ENCODE measurements at places on chromosomes 7 and 10.

- no peaks in the 10 kb centered on the region for H3K36me3 ChIP-seq
- H3K27me3 ChIP-seq: no peaks in the 10 kb centered on the region
- H3K4me1 ChIP-seq: no peaks in the 10 kb centered on the region
- no peak for DNase-seq
Observed at GRCh38 chr10:30467651-30468338, 33.8 kb downstream of the MAP3K8 start.

- H3K36me3 ChIP-seq: no peaks in the 10 kb centered on the region
- H3K4me1 ChIP-seq: no peaks in the 10 kb centered on the region
- no peak for DNase-seq
- no peak overlapping the region for H3K4me3 ChIP-seq
- no peak overlapping the region for H3K27ac ChIP-seq
Observed at GRCh38 chr7:33076737-33077136, 14.2 kb upstream of the NT5C3A start.

DNA sequence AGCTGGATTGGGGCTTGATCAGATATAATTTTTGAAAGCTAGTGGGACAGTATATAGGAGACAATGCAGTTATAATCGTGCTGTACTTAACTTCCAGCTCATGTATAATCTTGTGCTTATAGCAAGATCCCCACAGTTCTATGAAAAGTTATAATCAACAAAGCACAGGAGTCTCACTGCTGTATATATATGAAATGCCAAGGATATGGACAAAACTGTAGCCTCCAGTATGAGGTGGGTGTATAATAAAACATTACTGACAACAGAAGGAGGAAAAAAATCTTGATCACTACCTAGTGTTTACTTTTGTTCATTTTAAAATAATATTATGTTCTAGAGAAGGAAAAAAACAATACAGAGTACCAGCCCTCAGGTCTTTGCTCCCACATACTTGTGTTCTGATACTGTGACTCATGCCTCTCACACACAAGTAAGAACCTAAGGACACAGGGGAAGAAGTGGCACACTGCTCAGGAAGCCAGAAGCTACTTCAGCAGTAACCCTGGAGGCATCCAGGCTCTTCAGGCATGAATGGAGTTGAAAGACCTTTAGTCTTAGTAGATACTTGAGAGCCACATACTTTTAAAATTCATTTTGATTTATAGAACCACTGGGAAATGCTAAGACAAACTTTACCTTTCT, 265.7 kb upstream of the IMMP2L start:
- H3K27ac ChIP-seq: no peak overlapping the region
- no peaks in the 10 kb centered on the region for H3K27me3 ChIP-seq
- no peaks in the 10 kb centered on the region for H3K4me1 ChIP-seq
- no peak overlapping the region for H3K4me3 ChIP-seq
- H3K36me3 ChIP-seq: no peaks in the 10 kb centered on the region

DNA sequence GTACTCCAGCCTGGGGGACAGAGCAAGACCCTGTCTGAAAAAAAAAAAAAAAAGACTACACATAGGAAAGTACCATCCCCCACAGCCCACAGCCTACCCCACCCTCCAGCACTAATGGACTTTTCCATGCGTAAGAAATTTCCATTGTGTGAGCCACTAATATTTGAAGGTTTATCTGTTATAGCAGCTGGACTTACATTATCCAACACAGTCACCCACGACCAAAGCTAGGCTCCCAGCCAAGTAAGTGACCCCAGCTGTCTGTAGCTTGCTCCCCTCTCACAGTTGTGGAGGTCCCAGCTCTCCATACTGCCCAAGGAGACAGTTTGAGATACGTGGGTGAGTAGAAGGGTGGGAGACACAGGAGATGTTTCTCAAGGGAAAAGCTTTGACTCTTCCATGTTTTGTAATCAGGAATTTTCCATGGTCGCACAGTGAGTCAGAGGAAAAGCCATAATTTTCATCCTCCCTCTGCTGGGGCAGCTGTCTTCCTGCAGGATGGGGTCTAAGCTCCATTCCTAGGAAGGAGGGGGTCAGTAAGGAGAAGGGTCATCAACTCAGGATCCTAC, 57.4 kb downstream of the CAV1 start:
- H3K27ac ChIP-seq: no peak overlapping the region
- no peaks in the 10 kb centered on the region for H3K36me3 ChIP-seq
- DNase-seq: no peak
- H3K4me3 ChIP-seq: no peak overlapping the region
- no peaks in the 10 kb centered on the region for H3K27me3 ChIP-seq
- no peaks in the 10 kb centered on the region for H3K4me1 ChIP-seq

DNA sequence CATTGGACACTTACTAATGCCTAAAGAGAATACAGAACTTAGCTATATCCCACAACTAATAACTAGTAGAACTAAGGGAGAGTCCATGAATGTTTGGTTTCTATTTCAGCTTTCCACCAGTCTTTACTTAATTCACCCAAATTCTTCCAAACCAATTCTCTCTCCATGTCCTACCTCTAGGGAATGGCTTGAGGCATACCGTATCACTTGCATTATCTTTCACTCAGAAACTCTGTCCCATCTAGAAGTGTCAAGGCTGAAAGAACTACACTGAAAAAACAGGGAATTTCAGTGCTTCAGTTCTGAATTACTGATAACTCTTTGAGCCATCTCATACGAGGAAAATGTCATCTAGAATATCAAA, 758 bp downstream of the TMEM168 start:
- H3K4me1 ChIP-seq: no peaks in the 10 kb centered on the region
- peak overlapping the region; percentile 83 for H3K27ac ChIP-seq
- peak overlapping the region; percentile 59 for H3K4me3 ChIP-seq
- no peaks in the 10 kb centered on the region for H3K36me3 ChIP-seq
- no peak for DNase-seq

- no peaks in the 10 kb centered on the region for H3K27me3 ChIP-seq
- DNase-seq: no peak
- no peaks in the 10 kb centered on the region for H3K36me3 ChIP-seq
- no peak overlapping the region for H3K27ac ChIP-seq
- no peak overlapping the region for H3K4me3 ChIP-seq
Observed at GRCh38 chr7:70752794-70753241, 379.1 kb upstream of the GALNT17 start.

GRCh38 chr7:39616138-39616537, 7.2 kb upstream of the RALA start:
- H3K4me3 ChIP-seq: no peak overlapping the region
- DNase-seq: no peak
- no peak overlapping the region for H3K27ac ChIP-seq
- no peaks in the 10 kb centered on the region for H3K36me3 ChIP-seq

GRCh38 chr10:92688927-92689662, 660 bp upstream of the HHEX start:
- peak overlapping the region; percentile 43 for H3K4me3 ChIP-seq
- peak; percentile 63 for DNase-seq
- peaks cover 82% of the 10 kb centered on the region for H3K27me3 ChIP-seq
- no peaks in the 10 kb centered on the region for H3K36me3 ChIP-seq
- peaks cover 8% of the 10 kb centered on the region for H3K4me1 ChIP-seq
- no peak overlapping the region for H3K27ac ChIP-seq

DNA sequence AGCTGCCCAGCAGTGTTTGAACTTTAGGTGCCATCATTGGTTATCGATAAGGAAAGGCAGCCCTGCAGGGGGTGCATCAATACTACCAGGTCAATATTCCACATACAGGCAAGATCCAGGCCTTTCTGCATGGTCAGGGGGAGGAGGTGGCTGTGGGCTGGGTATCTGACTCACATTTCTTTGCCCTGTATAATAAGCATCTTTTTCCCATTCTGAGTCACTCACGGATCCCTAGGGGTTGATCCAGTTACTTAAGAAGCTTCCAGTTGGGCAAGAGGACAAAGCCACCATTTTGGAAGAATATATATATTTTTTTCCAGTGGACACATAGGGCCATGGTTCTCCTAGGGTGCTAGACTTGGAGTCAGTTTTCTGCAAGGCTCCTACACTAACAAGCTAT, 114.2 kb upstream of the HABP2 start:
- H3K27ac ChIP-seq: no peak overlapping the region
- no peak for DNase-seq
- H3K4me1 ChIP-seq: no peaks in the 10 kb centered on the region
- no peaks in the 10 kb centered on the region for H3K36me3 ChIP-seq
- H3K4me3 ChIP-seq: no peak overlapping the region

- no peak for DNase-seq
- H3K27ac ChIP-seq: no peak overlapping the region
- no peaks in the 10 kb centered on the region for H3K4me1 ChIP-seq
- no peaks in the 10 kb centered on the region for H3K27me3 ChIP-seq
- H3K36me3 ChIP-seq: no peaks in the 10 kb centered on the region
Observed at GRCh38 chr7:106313966-106314365, 29.2 kb upstream of the NAMPT start.

DNA sequence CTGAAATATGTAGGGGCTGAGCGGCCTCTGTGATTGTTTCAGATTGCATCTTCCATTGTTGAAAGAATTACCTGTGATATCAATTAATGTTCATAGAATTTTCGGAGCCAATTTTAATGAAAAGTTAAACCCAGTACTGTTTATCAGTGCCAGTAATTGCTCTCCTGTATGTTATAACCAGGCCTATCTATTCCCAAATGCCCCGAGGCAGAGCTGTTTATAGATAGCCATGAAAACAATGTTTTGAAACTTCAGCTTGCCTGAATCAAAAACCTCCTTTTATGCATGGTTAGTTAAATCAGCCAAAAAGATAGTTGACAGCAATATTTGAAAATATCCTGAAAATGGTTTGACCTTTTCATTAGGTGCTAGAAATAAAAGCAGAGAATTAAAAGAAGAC, 50.1 kb upstream of the HDAC9 start:
- H3K4me1 ChIP-seq: peaks cover 21% of the 10 kb centered on the region
- no peaks in the 10 kb centered on the region for H3K36me3 ChIP-seq
- H3K27me3 ChIP-seq: no peaks in the 10 kb centered on the region
- DNase-seq: no peak
- no peak overlapping the region for H3K4me3 ChIP-seq

DNA sequence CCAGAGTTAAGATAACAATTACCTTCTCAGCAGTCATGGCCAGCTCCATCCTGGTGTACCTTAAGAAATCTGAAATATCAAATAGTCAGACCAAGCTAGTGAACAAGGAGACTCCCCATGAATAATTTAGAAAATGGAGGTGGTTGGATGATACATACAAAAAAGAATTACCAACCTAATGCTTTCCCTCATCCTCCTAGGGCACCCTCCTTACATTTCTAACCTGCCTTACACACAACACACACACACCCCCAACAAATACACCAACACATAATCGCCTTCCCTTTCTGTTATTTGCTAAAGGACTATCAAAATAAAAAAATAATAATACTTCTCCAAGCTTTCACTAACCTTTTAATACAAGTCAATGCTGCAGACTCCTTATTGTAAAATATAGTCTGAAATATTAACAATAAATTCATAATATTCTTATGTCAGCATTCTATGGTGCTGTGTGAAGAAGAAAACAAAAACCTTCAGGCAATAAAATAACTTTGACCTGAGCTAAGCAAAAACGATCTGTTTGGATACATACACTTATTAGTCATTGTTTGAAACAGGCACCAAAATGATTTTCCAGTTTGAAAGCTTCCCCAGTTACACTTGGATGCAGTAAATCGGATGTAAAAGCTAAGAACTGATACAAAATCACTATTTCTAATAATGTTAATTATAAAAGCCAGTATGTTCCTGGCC, 3.4 kb downstream of the TWIST1 start:
- no peaks in the 10 kb centered on the region for H3K36me3 ChIP-seq
- no peak for DNase-seq
- H3K27me3 ChIP-seq: peaks cover 100% of the 10 kb centered on the region
- H3K4me3 ChIP-seq: no peak overlapping the region

DNA sequence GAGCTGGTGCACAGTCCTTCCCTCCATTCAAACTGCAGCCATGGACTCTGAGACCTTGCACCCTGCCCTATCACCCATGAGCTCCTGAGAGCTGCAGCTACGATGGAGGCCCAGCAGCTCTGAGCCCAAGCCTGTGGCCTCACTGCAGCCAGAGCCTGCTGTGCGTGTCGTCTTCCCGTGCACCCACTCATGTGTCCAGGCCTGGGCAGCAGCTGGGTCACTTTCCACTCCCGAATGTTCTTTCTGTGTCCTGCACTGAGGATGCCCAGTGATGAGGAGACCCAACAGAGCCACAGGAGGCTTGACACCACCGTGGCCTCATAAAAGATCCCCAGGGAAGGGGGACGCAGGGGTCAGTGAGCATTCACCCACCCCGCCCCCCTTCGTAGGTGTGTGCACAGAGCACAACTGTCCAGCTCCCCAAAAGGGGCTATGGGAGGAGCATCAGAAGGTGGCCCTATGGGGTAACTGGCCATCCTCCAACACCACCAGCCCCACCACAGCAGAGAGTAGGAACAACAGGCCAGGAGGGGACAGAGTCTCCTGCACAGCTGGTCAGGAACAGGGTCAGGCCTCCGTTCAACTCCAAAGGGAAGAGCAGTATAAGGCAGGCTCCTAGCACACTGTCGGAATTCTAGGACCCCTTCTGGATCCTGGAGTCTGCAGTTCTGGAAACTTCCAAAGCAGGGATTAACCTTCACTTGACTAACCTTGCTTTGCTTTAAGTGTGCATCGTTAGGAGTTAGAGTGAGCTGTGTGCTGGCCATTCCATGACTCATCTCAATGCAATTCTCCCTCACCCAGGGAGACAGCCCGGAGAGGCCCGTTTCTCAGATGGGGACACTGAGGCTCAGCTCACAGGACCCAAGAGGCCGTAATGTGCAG, 52.6 kb downstream of the RASGEF1A start:
- no peaks in the 10 kb centered on the region for H3K27me3 ChIP-seq
- no peak for DNase-seq
- no peak overlapping the region for H3K27ac ChIP-seq
- no peaks in the 10 kb centered on the region for H3K4me1 ChIP-seq

GRCh38 chr7:157476654-157477549, 140.1 kb downstream of the DNAJB6 start:
- peaks cover 19% of the 10 kb centered on the region for H3K27me3 ChIP-seq
- no peak overlapping the region for H3K4me3 ChIP-seq
- DNase-seq: no peak
- no peaks in the 10 kb centered on the region for H3K36me3 ChIP-seq
- no peaks in the 10 kb centered on the region for H3K4me1 ChIP-seq

DNA sequence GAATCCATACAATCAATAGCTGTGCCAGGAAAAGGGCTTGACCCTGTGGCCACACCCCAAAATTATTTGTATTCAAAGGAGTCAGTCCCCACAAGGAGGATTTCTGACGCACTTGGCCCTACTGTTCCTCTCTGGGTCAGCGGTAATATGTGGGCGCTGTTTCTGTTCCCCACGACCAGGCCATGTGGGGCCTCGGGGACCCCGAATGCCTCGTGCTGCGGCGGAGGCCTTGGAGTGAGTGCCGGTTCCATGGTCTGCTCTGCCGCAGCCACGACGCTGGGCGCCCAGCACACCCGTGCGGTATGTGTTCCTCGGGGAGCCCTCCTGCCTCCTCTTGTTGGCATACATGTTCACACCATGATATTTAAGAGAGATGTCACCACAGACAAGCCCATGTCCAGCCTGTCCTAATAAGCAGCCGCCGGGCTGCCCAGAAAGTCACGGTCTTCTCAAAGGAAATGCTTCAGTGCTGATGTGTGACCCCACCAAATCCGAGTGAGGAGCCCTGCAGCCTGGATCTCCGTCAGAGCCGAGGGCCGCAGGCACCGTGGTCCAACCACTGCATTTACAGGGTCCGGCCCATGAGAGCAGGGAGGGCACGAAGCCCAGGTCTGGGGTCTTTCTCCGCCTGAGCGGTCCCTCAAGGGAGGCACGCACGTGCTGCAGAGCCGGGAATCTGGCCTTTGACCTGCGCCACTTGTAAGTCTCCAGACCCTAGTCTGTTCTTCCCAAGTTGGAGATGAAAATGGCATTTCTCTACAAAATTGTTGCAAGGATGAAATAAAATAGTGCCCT, 36.0 kb downstream of the EN2 start:
- no peak overlapping the region for H3K4me3 ChIP-seq
- peaks cover 21% of the 10 kb centered on the region for H3K4me1 ChIP-seq
- peaks cover 100% of the 10 kb centered on the region for H3K27me3 ChIP-seq
- H3K27ac ChIP-seq: no peak overlapping the region
- no peak for DNase-seq
